Suprapubic skin (tissue), 4 donors: ENCODE measurements at places on chromosomes 6 and 20. TPM values are rescaled to one million over a fixed set of nuclear protein-coding genes. Genes with fewer than 3 reads are reported as not detected.

ATF6B gene
- total RNA-seq: 161 TPM

PFDN4 gene
- 48.7 TPM for total RNA-seq

DNA sequence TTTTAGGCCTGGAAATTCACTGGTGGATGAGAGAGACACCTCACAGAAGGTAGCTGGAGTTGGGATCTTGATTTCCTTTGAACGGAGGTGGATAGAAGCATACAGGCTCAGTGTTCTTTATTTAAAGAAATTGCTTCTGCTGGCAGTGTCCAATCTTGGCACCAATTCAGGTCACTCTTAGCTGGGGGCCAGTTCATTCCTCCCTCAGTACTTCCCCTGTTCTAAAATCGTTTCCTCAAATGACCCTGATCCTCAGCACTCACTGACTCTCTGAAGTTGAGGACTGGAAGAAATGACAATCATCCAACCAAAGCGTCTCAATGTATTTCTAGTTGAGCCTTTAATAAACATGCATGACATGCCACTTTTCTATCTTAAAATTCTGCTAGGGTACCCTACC lies 472.5 kb upstream of the BTBD3 start:
- H3K36me3 ChIP-seq: no peaks in the 10 kb centered on the region
- DNase-seq: no peak
- no peak overlapping the region for H3K4me3 ChIP-seq
- no peak overlapping the region for H3K27ac ChIP-seq

NAA20 gene
- total RNA-seq: 20.4 TPM

- no peak overlapping the region for H3K4me3 ChIP-seq
- DNase-seq: no peak
- H3K27ac ChIP-seq: no peak overlapping the region
- H3K4me1 ChIP-seq: no peaks in the 10 kb centered on the region
Observed at GRCh38 chr20:18835466-18836256, 22.1 kb downstream of the SCP2D1 start.

THBS2 gene
- 149 TPM for total RNA-seq

- peaks cover 19% of the 10 kb centered on the region for H3K27me3 ChIP-seq
- no peak overlapping the region for H3K27ac ChIP-seq
- DNase-seq: no peak
- H3K36me3 ChIP-seq: no peaks in the 10 kb centered on the region
- H3K4me1 ChIP-seq: no peaks in the 10 kb centered on the region
Observed at GRCh38 chr6:27694547-27694874, 217.7 kb downstream of the OR2B2 start.
